ENCODE measurements at places on chromosomes 1 and 21.

GRCh38 chr1:58852731-58853485, 69.1 kb upstream of the JUN start:
- DNase-seq, result no peak
- H3K36me3 ChIP-seq, result no peaks in the 10 kb centered on the region
- H3K4me1 ChIP-seq, result no peaks in the 10 kb centered on the region
- no peak overlapping the region for H3K27ac ChIP-seq

DNA sequence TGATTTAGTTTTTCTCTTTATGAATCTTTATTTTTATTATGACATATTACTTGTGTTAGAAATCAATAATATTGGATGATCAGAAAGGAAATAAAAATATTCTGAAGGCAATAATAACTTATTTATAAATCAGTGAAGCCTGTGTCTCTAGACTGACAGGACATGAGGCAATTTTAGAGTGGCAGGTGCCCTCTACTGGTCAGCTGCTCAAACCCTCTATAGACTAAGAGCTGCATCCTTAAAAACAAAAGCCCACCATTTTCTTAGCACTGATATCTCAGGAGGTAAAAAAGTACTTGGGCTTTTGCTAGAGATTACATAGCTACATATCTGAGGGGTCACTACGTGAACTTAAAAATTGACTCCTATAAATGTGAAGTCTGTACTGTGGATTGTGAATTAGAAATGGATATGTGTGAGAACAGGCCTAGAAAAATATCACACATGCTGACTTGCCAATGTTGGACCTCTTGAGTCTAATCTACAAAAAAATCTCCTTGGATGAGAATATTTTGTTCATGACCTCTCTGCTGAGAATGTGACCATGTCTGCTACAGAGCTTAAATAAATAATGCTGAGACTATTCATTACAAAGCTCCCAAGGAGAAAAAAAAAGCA, 597.9 kb upstream of the ADAMTS5 start:
- no peaks in the 10 kb centered on the region for H3K36me3 ChIP-seq
- no peaks in the 10 kb centered on the region for H3K27me3 ChIP-seq
- DNase-seq, result no peak
- H3K4me1 ChIP-seq, result no peaks in the 10 kb centered on the region

DNA sequence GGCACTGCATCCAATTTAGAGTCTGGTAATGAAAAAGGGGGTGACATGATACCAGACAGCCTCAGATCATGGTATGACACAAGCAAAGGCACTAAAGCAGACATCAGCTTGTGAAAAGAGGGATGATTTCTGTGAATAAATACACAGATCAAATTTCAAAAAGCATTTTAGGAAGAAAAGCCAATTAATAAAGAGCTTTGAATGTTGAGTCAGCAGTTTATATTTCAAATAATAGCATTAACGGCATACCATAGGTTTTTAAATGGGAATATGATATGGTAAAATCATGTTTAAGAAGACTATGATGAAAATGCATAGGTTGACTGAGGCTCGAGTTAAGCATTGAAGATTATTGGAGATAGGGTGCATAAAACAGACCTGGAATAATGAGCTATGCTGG, 13.5 kb downstream of the KCNT2 start:
- H3K4me1 ChIP-seq, result no peaks in the 10 kb centered on the region
- no peaks in the 10 kb centered on the region for H3K27me3 ChIP-seq
- H3K4me3 ChIP-seq, result no peak overlapping the region
- no peak overlapping the region for H3K27ac ChIP-seq
- H3K36me3 ChIP-seq, result no peaks in the 10 kb centered on the region
- no peak for DNase-seq

DNA sequence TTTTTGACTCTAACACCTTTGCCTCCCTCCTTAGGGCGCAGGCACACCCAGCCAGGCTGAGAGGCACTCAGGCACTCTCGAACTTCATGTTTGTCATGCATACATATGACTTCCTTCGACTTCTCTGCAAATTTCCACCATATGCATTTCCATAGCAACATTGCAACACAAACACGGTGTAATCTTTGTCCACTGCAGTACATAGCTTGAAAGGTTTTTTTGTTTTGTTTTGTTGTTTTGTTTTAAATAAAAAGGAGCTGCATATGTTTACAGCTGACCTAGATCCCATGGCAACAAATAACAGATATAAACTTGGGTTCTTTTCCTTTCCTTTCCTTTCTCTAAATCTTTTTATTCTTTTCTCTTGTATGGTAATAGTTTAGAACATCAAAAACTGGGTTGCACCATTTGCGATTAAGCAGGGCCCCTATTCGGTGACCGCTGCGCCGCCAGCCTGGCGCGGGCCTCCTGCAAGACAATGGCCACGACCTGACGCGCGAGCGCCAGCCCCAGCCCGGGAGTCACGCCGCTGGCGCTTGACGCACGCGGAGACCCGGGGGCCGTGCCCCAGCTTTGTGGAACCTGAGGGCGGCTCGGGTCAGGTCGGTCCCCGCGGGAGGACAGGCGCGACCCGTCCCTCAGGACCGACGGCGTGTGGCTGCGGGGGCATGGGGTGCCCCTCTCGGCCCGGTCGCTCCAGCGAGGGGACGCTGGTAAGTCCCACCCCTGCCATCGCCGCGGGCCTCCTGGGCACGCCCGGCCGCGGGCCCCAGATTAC, 35.2 kb downstream of the CCN1 start:
- H3K27me3 ChIP-seq, result no peaks in the 10 kb centered on the region
- no peak for DNase-seq
- H3K4me3 ChIP-seq, result no peak overlapping the region
- no peak overlapping the region for H3K27ac ChIP-seq

DNA sequence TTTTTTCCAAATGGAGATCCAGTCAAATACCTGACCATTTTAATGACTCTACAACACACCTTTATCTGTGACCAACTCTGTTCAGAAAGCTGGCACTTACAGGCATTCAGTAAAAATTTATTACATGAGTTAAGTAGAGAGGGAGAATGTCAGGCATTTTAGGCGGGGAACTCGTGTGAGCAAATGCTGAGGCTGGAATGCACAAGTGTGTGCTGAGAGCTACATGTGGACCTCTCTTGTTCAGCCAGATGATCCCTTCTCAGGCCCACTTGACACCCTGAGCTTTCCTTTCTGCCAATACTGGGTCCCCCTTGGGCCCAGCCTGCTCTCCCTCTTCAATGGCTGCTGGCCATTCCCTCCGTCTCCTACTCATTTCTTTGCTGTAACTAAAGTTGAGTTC, 11.7 kb downstream of the PPIH start:
- no peak overlapping the region for H3K27ac ChIP-seq
- DNase-seq, result no peak
- no peak overlapping the region for H3K4me3 ChIP-seq
- H3K4me1 ChIP-seq, result no peaks in the 10 kb centered on the region
- H3K36me3 ChIP-seq, result peaks cover 14% of the 10 kb centered on the region

GRCh38 chr1:160251011-160251410, 11.3 kb downstream of the DCAF8 start:
- H3K4me3 ChIP-seq, result no peak overlapping the region
- H3K4me1 ChIP-seq, result no peaks in the 10 kb centered on the region
- DNase-seq, result no peak
- H3K27ac ChIP-seq, result no peak overlapping the region
- H3K36me3 ChIP-seq, result no peaks in the 10 kb centered on the region

All from breast epithelium (tissue), 4 donors.